ENCODE measurements at places on chromosomes 7 and 10.

DNA sequence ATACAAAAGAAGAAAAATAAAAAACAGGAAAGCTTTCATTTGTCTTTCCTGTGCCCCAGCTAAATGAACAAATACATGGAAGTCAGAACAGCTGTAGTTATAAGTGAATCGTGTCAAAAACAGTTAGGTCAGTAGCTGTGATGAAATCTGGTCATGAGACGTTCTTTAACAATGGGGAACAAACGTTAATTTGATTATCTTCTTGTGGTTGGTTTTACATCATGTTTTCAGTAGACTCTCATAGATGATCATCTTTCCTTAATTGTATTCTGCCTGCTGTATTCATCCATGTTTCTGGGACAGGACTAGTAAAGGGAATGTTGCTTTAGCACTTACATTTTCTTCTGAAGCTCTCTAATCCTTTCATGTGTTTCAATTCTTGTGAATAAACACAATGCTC is 97.0 kb downstream of the PCLO start:
- no peak for DNase-seq

DNA sequence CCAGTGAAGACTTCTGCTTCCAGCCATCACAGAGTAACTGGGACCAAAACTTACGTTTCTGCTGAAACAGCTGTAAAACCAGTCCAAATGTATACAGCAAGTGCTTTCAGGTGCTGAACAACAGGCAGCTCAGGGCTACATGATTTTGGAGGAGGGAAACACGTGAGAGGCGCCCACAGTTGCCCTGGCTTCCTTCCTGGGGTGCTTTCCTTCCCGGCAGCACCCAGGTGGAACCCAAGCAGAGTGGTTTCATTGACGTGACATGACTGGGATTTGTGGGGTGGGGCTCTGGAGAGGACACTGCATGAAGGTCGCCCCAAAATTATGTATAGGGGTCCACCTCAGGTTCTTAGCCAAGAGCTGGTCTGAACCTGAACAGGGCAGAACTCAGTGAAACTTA is 34.2 kb downstream of the IL2RA start:
- no peak for DNase-seq

GRCh38 chr10:86779220-86780017 is 23.0 kb downstream of the BMPR1A start:
- no peak for DNase-seq

- DNase-seq, result no peak
These were observed 10.7 kb upstream of the HOXA13 start for GRCh38 chr7:27210441-27211083.
